ENCODE measurements at places on chromosomes 11 and 22. TPM values are rescaled to one million over a fixed set of nuclear protein-coding genes. Genes with fewer than 3 reads are reported as not detected.

GRCh38 chr22:29382580-29383302 lies 5.6 kb downstream of the AP1B1 start:
- no peak for DNase-seq

- DNase-seq, result no peak
Observed at GRCh38 chr11:69005631-69006368, 7.2 kb downstream of the MRGPRF start.

- DNase-seq, result no peak
Observed at GRCh38 chr11:85423316-85423715, 203.8 kb downstream of the DLG2 start.

GRCh38 chr11:115067900-115068530 lies 389.7 kb downstream of the NXPE2 start:
- DNase-seq, result no peak

Gene LGALS1
- 171 TPM for total RNA-seq

DNA sequence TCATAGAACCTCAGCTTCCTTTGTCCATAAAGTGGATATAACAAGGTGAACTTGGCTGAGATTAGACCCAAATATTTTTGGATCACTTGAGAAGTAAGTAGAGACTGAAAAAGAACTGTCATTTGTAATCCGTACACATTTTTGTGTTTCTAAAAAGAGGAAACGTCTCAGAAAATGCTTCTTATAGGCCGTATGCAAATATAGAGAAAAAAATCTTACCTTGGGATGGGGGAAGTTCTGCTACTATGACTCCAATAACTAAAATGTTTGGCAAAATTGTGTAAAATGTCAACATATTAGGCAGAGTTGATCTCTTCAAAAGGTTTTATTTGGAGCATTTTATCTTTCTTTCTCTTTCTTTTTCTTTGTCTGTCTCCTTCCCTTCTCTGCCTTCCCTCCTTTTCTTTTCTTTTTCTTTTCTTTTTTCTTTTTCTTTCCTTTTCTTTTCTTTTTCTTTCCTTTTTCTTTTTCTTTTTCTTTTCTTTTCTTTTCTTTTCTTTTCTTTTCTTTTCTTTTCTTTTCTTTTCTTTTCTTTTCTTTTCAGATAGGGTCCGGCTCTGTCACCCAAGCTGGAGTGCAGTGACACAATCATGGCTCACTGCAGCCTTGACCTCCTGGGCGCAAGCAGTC lies 48.2 kb downstream of the ADM start:
- DNase-seq, result no peak

- peak; percentile 64 for DNase-seq
Observed at GRCh38 chr22:20243537-20244249, 24.4 kb downstream of the RTN4R start.

DNA sequence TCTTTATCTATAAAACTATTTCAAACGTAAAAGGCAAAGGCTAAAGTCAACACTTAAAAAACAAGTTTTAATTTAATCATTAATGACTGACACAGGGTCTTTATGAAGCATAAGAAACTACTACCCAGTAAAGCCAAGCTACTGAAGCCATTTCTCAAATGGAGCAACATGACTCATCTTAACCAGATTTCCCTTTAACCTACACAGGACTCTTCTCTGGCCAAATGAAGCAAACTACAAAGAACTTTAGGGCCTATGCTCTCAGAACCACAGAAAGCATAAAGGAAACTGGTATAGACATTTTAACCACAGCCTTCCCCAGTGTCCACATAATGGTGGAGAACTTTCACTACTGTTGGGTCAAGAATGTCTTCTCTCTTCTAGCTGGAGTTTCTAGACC lies 34.7 kb downstream of the ALG9 start:
- DNase-seq, result no peak

DNA sequence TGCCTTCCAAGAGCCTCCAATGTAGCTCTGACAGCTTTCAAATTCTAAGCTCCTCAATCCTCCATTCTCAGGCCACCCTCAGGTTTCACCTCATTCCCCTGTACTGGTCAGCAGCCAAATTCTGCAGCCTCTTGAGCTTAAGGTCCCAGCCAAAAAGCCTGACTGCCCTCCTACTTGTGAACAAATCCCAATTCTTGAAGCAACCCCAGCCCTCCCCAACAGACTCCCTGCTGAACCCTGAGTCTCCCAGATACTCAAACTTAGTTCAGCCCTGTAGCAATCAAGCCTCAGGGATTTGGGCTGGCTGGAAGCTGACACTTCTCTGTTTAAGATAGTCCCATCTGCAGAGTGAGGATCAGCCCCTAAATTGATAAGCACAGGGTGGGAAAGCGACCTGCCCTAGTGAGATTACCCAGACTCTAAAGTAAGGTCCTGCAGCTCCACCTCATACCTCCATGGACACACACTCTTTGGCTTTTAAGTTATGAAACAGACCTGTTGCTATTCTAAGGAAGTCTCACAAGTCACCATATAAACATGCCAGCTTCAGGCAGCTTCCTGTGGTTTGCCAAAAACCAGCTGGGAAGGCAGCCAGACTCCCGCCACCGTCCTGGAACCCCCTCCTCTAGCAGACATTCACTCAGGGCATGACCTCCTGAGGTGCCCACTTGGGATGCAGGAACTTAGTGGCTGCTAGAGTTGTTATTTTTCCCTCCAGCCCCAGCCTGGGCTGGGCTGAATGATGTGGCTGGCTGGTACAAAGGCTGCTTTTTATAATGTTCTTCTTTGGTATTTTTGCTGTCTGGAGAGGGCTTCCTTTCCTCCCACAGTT lies 82.5 kb upstream of the PICALM start:
- DNase-seq, result no peak

- peak; percentile 30 for DNase-seq
Observed at GRCh38 chr22:20424932-20425565, 12.6 kb downstream of the SCARF2 start.

Gene SLC25A18
- total RNA-seq, result not detected

- no peak for DNase-seq
Observed at GRCh38 chr11:71179877-71180605, 72.3 kb downstream of the SHANK2 start.
